ENCODE measurements at places on chromosomes 2 and 18.

- DNase-seq, result no peak
Measured at GRCh38 chr18:48215876-48216638, 193.1 kb downstream of the ZBTB7C start.

GRCh38 chr2:240733803-240734495 lies 42.3 kb downstream of the AQP12A start:
- DNase-seq, result peak; percentile 56

DNA sequence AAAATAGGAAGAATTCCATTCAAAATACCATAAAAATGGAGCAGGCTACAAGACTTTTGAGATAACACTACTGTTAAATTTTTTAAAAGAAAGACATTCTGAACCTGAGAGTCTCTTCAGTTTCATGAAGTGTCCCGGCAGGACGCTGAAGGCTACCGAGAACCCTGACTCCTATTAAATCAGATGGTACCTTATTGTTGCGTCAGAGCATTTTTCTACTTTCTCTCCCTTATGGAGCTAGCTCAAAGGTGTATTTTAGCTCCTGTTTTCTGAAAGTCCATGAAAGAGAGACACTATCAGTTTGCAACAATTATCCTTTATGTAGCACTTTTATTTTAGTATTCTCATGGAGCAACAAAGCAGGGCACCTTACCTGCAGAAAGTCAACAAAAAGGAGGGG lies 626.7 kb downstream of the IRS1 start:
- no peak for DNase-seq

DNA sequence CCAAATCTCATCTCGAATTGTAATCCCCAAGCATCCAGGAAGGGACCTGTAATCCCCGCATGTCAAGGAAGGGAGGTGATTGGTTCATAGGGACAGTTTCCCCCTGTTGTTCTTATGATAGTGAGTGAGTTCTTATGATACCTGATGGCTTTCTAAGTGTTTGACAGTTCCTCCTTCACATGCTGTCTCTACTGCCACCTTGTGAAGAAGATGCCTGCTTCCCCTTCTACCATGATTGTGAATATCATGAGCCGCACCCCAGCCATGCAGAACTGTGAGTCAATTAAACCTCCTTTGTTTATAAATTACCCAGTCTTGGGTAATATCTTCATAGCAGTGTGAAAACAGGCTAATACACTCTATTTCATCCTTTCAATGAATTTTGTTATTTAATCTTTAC lies 446.7 kb downstream of the RNF144A start:
- no peak for DNase-seq

DNA sequence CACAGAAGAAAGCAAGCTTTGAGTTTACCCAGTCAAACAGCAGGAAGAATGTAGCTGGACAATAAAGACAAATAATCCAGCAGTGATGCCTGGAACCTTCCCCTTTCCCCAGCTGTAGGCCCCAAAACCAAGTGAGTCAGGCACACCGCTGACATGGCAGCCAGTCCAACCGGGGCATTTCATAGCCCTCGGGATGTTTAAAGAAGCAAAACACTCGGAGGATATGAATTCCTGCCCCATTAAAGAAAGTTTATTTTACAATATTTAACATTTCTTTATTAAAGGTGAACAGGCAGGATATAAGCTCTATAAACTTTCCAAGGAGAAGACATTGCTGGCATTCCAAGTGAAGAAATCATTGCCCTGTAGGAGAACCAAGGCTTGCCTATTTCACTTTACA lies 507.6 kb upstream of the TNP1 start:
- no peak for DNase-seq

DNA sequence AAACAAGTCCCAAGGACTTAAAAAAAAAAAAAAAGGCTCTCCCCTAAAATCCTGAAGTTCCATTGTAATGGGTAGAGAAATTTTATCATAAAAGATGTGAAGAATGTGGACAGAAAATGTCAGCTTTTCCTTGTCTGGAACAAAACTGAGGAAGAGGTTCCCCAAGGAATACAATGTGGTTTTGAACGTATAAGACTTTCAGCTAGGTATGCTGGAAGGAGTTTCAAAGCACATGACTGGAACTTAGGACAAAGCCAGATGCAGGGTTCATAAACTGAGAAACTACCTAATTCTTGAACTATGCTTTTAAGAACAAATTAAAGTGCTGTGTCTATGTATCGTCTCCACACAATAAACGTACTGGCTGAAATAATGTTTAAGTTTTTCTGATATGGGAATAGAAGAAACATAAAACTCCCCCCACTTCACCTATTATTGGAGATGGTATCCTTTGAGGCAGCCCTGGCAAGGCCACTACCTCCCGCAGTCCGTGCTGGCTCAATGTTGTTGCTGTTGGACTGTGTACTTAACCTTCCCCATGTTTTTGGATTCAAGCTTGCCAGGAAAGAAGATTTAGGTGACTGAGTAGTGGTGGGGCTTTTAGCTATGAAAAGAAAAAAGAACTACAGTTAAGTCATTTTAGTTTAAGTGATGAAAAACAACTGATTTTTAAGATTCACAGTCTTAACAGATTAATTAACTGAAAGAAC lies 84.2 kb upstream of the DNER start:
- DNase-seq, result no peak

- DNase-seq, result no peak
Measured at GRCh38 chr2:30455114-30455738, 8.2 kb downstream of the LCLAT1 start.

- no peak for DNase-seq
Measured at GRCh38 chr2:207241198-207241597, 75.5 kb upstream of the KLF7 start.

GRCh38 chr2:169485650-169486138 lies 6.4 kb downstream of the BBS5 start:
- no peak for DNase-seq

- DNase-seq, result no peak
Measured at GRCh38 chr18:49166327-49166726, 215.6 kb upstream of the SMAD7 start.

GRCh38 chr2:165277860-165278656 lies 38.8 kb downstream of the SCN2A start:
- DNase-seq, result no peak

- no peak for DNase-seq
Measured at GRCh38 chr18:34121200-34121721, 103.5 kb downstream of the NOL4 start.

- no peak for DNase-seq
Measured at GRCh38 chr18:24731981-24732380, 271.5 kb downstream of the HRH4 start.

GRCh38 chr2:127637725-127638252 lies 8.2 kb upstream of the GPR17 start:
- peak; percentile 36 for DNase-seq

DNA sequence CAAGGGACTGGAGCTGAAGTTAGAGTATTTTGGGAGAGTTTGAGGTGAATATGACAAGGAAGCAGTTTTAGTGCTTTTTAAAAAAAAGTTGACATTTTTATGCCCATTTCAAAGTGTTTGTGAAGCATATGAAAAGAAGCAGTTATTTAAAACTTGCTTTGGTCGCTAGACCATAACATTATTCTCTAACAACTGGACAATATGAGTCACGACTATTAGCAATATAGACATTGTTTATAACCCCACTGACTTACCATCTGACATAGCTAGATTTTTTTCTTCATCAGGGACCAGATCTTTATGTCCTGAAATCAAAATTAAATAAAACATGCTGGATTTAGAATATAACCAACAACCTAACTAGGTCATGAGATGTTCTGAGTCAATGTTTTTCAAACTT lies 22.6 kb upstream of the DYTN start:
- DNase-seq, result no peak

- DNase-seq, result no peak
Measured at GRCh38 chr2:3051266-3051665, 326.4 kb downstream of the EIPR1 start.

GRCh38 chr2:156017341-156017885 lies 315.1 kb downstream of the NR4A2 start:
- DNase-seq, result no peak

All from hematopoietic multipotent progenitor cell (in vitro differentiated cells).